Left renal pelvis (tissue), 4 donors: ENCODE measurements at places on chromosomes 6 and 20. TPM values are rescaled to one million over a fixed set of nuclear protein-coding genes. Genes with fewer than 3 reads are reported as not detected.

DNA sequence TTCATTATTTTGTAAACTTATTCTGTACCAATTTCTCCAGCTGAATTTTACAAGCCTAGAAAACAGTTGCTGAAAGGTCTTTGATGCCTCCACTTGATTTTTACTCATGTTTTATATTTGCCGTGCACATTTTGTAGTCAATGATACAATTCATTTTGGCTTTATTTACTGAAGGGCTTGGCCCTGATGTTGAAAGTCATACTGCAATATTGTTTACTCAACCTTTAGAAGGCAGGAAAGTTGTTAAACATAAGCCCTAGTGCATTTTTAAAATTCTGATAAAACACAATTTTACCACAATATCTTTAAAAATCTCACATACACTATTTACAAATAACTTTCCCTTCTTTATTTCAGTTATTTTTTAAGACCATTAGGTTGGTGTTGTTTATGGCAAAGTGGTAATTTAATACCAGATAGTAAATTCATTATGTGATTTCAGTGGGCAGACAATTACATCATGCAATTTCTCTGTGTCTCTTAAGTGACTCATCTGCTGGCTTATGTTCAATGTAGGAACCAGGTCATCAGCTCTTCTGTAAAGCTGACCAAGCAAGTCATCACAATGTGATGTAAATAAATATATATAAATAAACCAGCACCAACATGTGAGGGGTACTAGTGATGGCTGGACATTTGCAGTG, 121.1 kb upstream of the SLC35B3 start:
- DNase-seq, result no peak

DNA sequence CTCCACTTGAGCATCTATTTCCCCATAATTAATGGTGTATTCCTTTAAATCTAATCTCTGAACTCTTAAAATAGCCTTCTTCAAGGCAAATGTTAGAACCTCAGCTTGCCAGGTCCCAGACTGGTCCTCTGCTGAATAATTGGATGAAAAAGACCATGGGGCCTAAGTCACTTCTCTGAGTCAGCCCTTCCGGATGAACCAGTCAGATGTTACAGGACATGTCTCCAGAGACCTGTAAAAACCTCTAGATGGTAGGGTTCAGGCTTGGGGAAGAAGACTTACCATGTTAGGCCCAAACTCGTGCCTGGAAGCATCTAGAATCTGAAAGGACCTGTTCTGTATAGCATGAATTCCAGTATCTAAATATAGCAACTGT, 97.3 kb downstream of the CDKAL1 start:
- no peak for DNase-seq

- no peak for DNase-seq
These were observed 79.9 kb downstream of the VGLL2 start for GRCh38 chr6:117345292-117345610.

- no peak for DNase-seq
These were observed 83.0 kb downstream of the ZHX3 start for GRCh38 chr20:41234546-41234945.

- DNase-seq, result no peak
These were observed 42.9 kb upstream of the LRFN2 start for GRCh38 chr6:40630051-40630450.

DNA sequence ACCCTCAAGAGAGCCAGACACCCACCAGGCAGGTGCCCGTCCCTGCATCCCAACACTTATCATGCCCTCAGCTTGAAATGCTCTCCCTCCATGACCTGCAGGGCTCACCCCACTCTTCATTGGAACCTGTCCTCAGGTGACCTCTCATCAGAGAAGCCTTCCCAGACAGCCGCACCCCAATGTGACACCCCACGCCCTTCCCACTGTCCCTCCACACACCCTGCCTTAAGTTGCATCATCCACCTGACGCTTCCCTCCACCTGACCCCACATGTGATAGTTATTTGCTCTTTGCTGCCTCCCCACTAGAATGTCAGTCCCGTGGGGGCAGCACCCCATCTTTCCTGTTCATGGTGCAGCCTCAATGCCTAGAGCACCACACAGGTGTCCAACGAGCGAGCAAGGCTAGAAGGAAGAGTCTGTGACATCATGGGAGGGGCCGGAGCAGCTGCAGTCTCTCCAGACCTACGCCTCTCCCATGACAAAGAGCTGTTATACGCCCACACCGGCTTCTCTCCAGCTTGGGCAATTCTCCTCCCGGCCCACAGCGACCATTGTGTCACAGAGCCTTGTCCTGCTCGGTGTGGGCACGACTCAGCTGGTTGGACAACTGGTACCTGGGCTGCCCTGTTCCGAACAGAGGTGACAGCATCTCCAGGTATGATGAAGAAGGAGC, 58.2 kb downstream of the NFATC2 start:
- DNase-seq, result no peak

DNA sequence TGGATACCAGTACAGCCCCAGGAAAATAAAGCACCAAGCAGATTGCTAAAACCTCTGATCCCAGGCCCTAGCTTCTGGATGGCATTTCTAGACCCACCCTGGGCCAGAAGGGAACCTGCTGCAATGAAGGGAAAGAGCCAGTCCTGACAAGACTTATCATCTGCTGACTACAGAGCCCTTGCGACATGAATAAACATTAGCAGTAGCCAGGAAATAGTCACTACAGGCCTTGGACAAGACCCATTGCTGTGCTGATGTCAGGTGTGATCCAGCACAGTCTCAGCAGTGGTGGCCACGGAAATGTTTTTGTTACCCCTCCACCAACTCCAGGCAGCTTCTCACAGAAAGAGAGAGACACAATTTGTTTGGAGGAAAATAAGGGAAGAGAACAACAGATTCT, 399.3 kb downstream of the HAO1 start:
- no peak for DNase-seq

- no peak for DNase-seq
These were observed 13.8 kb upstream of the PCK1 start for GRCh38 chr20:57546956-57547649.

DNA sequence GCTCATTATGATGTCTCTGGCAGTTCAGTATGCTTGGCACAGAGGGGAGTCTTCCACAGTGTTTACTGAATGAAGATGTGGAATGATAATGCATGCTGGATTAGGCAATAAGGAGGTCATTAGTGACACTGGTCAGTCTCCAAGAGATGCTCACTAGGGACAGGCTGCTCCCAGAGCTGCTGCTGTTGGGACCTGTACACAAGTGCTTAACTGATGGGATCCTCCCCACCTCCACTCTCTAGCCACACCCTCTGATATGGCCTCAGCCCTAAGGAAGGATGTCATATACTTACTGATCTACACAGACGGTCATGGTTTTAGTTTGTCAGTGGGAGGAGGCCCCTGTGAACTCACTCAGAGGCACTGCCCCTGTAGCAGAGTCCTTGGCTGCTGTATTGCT, 73.4 kb downstream of the MYB start:
- DNase-seq, result no peak

DNA sequence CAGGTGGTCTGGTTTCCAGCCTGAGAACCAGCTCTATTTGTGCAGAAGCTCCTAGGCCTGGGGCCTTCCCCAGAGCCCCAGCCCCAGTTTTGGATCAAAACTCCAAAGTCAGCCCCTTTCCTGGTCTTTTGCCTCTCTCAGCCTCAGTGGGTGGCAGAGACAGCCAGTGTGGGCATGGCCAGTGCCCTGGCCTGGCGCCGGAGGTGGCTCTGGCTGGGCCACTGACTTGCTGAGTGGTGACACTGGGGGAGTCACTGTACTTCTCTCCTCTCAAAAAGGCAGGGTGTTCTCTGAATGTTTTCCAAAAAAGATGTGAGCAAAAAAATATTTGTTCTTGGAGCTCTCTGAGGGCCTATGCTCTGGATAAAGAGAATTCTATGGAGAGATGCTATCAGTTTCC, 20.0 kb upstream of the MLN start:
- no peak for DNase-seq

DNA sequence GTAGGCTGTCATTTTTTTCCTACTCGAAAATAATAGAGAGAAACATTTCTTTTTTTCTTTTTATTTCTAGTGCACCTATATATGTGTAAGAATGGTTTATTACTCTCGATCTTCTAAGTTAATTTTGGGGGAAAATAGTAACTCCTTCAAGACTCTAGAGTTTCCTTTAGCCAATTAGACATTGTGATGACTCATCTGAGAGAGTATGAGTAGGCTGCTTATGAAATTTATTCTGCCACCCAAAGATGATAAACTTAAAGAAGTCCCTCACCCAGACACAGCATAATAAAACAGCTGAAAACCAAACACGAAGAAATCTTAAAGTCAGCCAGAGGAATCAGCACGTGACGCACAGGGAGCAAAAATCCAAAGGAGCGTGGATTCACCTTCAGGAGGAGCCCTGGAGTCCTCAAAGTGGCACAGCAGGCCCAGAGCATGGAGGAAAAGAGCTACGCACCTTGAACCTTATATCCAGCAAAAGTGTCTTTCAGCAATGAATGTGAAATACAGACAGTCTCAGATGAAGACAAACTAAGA, 81.9 kb downstream of the ERMARD start:
- no peak for DNase-seq

DNA sequence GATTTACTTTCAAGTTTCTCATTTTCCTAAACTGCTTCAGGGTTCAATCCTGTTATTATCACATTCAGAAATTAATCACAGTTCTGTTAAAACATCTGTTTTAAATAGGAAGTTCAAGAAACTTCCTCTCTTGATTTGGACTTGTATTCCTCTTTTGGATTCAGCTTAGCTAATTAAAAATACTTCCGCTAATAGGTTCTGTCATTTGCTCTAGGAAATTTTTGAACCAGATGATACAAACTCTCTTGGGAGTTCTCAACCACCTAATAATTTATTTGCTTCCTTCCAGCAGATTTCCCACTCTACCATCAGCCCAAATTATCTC, 15.9 kb upstream of the TMEM30A start:
- no peak for DNase-seq

- DNase-seq, result no peak
These were observed 13.7 kb downstream of the SOD2 start for GRCh38 chr6:159679091-159680077.

DNA sequence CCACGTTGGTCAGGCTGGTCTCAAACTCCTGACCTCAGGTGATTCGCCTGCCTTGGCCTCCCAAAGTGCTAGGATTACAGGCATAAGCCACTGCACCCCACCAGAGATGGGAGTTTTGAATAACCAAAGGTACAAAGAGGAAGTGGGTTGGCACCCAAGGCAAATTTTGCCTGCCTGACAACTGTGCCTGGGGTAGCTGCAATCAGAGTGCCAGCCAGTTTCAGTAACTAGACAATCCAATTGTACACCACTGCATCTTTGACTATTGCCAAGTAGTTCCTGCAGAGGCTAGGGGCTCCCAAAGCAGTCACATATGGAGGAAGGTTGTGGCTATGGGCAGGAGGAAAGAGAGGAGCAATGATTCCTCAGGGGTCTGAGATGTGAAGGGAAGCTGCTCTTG, 16.6 kb downstream of the ZC3H12D start:
- no peak for DNase-seq

DNA sequence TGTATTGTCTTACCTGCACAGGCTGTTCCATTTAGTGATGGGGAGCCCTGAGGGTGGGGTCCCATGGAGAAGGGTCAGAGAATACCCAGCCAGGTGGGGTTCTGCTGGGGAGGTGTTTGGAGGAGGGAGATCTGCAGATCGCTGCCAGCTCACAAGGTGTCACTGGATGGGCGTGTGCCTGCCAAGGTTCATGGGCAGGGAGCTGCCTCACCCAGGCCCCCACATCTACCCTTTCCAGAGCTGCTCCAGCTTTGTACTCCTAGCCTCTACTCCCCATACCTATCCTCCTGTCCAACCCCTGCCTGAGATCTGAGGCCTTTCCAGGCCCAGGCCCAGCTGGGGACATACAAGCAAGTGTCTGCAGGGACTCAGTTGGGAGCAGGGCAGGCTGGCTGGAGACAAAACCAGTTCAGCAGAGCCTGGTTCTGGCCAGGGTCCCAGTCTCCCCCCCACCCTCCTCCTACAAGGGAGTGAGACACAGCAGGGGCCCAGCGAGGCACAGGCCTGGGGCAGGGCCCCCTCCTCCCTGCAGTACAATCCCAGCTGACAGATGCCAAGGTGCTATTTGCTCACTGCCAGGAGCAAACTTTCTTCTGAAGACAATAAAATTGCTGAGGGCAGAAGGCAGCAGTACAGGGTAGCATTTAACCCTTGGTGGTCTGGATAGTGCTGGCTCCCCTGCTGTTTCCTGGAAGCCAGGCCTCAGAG, 19.7 kb downstream of the SPDEF start:
- DNase-seq, result no peak

DNA sequence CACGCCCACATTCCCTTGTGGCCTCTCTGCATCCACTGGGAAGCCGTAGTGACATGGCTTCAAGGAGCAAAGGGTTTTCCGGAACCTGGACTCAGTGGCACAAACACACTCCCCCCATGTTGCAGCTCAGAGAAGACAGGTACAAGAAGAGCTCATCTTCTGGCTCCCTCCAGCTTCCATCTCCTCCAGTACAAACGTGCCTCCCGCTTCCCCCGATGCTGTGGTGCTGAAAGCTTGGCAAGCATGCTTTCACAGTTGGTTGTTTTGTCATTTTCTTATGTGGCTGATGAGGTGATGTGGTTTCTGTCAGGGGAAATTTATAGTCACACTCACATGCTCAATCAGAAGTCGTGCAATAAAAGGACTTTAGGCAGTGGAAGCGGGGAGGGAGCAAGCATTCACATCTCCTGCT, 258.5 kb downstream of the KIF16B start:
- no peak for DNase-seq

DNA sequence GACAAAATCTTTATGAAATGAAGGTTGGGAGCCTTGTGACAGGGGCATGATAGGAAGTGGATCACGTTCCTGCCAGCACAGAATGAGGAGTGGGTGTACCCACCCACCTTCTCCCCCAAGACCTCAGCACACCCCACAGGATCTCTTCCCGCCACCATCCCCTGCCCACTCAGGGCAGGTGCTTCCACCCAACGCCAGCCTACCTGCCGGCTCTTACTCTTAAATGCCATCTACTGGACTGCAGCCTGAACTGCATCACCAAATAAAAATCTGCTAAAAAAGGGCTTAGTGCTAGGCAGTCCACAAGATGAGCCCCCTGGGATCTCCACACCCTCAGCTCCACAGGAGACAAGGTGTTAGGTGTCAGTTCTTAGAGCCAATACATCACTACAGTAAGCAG, 20.6 kb downstream of the DTNBP1 start:
- DNase-seq, result no peak

DNA sequence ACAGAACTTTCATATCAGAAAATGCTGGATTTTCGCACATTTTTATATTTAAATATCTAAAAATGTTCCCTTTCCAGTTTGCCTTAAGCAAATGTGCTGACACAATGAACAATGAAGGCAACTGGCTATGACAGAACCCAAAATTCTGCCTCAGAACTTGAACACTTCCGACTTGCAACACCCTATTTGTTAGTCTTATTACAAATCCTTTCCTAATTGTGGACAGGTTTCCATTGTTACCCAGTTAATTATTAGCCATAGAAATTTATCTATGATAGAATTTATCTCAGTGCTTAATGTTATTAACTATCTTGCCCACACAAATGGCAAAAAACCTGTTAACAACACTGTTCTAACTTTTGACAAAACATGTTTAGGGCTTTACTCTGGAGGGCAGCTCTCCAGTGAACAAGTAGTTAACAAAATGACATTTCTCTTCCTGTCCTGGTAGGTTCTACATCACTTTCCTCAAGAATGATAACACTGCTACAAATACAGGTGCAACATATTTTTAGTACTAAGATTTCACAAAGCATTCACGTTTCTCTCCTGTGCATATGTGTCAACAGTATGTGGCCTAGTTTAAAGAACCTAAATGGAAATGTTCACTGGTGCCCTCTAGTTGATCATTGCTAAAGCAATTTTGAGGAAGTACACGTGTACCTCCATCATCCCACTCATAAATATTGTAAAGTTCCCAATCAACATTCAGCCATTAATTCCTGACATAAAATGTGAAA, 58.4 kb downstream of the HIVEP2 start:
- no peak for DNase-seq

Gene BNIP5
- 0.18 TPM for polyA plus RNA-seq

Gene CDSN
- not detected for polyA plus RNA-seq

Gene IYD
- 3.2 TPM for polyA plus RNA-seq

Gene C20orf202
- 0.18 TPM for polyA plus RNA-seq

Gene TPD52L2
- 78.5 TPM for polyA plus RNA-seq
